T-helper 22 cell (primary cell): ENCODE measurements at places on chromosomes 7 and 10.

- no peak for DNase-seq
Observed at GRCh38 chr7:20470082-20470481, 139.4 kb downstream of the ITGB8 start.

GRCh38 chr7:146654048-146654447 is 537.4 kb downstream of the CNTNAP2 start:
- DNase-seq = no peak

DNA sequence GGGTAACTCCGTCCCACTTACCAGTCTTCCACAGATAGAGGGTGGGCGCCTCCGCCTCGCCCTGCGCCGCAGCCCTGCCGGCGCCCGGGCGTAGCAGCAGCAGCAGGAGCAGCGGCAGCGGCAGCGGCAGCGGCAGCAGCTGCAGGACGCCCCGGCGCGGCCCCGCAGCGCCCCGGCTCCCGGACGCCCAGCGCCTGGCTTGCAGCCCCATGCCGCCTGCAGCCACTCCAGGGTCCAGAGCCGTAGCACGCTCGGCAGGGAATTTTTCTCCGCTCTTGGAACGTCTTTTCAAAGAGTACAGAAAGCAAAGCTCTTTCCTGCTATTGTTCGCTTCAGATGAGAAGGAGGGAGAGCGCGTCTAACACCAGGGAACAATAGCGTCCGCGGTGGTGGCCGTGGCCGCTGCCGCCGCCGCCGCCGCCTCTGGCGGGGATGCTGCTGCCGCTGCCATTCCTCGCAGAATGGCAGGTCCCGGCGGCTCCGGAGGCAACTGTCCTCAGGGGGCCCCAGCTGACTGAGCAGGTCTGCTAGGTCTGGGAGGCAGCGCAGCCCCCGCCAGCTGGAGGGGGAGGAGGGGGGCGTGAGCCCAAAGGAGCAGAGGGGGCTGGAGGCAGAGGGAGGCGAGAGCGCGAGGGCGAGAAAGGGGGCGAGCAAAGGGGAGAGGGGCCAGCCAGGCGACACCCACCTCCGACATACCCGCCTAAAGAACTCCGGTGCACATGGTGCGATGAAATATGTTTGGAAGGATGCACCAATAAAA is at the start of gene THSD7A:
Gene THSD7A (minus strand): TSS at position 463 of the 760 bp plus-strand sequence. CDS start 252 bp downstream, at position 211.
- DNase-seq = no peak

DNA sequence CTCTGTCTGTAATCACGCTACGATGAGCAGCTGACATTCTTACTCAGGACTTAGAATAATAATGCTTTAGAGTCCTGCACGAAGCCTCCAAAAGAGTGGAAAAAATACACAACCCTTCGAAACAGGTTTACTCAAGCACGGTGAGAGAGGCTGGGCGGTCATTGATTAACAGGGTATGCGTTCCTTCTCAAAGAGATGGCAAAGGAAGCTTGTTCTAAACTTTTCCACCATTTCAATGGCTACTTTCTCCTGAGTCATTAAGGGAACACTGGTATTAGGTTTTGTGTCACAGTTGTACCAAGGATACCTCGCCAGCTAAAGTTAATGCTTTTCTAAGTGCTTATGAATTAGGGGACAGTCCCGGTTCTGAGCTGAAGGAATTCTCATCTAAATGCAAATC is 141.9 kb upstream of the RHEB start:
- DNase-seq = no peak

DNA sequence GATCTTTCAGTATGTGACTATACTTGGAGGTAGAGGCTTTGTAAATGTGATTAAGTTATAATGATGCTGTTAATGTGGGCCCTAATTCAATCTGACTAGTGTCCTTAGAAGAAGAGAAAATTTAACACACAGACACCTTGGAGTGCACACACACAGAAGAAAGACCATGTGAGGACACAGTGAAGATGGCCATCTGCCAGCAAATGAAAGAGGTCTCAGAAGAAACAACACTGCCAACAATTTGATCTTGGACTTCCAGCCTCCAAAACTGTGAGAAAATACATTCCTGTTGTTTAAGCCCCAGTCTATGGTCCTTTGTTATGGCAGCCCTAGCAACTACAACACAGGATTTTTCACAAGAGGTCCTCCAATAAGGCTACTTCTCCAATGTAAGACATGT is 120.9 kb upstream of the ABCB5 start:
- DNase-seq = no peak

- DNase-seq = no peak
Observed at GRCh38 chr7:42677751-42678699, 233.8 kb downstream of the C7orf25 start.

- no peak for DNase-seq
Observed at GRCh38 chr7:119175911-119176627, 951.6 kb downstream of the ANKRD7 start.

DNA sequence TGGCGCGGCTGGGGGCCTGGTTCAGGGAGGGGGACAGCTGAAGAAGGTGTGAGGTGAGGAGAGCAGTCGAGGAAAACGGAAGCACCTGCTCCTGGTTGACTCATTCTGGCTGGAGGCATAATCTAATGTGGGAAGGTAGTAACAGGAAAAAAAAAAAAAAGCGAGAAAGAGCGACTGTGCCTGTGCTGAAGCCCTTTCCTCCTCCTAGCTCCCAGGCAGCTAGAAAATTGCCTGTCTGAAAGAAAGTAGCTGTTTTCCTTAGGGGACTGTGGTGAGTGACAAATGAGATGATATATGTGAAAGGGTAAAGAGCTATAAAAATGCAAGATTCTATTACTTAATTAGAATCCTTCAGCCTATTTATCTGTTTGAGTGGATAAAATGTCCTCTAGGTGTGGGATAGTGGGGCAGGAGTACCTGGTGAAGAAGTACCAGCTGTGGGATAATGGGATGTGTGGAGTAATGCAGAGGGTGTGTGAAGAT is 4.9 kb upstream of the MEST start:
- DNase-seq = no peak

GRCh38 chr10:35909121-35909720 is 267.1 kb upstream of the FZD8 start:
- DNase-seq = no peak

- DNase-seq = no peak
Observed at GRCh38 chr7:127911968-127912511, 119.2 kb downstream of the LRRC4 start.

DNA sequence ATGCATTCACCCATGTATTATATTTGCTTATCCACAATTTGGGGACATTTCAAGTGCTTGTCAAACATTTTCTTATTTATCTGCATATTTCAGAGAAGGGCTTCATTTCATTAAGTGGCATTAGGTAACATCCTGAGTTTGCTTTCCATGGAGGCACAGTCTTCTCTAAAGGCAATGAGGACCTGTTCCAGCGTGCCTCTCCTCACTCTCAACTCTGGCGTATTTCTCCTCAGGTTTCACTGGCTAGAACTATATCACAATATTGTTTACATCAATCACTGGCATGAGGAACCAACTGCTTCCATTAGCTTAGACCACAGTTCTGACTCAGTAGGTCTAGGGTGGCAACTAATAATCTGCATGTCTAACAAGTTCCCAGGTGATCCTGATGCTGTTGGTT is 177.2 kb downstream of the TAX1BP1 start:
- no peak for DNase-seq

- no peak for DNase-seq
Observed at GRCh38 chr7:31776616-31777015, 89.6 kb downstream of the PPP1R17 start.

DNA sequence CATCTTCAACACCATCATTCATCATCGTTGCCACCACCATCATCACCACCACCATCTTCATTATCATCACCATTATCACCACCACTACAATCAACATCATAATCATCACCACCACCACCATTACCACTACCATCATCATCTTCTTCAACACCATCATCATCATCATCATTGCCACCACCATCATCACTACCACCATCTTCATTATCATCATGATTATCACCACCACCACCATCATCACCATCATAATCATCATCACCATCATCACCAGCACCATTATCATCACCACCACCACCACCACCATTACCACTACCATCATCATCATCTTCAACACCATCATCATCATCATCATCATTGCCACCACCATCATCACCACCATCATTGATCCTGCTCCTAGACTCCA is 112.7 kb downstream of the OAT start:
- no peak for DNase-seq

DNA sequence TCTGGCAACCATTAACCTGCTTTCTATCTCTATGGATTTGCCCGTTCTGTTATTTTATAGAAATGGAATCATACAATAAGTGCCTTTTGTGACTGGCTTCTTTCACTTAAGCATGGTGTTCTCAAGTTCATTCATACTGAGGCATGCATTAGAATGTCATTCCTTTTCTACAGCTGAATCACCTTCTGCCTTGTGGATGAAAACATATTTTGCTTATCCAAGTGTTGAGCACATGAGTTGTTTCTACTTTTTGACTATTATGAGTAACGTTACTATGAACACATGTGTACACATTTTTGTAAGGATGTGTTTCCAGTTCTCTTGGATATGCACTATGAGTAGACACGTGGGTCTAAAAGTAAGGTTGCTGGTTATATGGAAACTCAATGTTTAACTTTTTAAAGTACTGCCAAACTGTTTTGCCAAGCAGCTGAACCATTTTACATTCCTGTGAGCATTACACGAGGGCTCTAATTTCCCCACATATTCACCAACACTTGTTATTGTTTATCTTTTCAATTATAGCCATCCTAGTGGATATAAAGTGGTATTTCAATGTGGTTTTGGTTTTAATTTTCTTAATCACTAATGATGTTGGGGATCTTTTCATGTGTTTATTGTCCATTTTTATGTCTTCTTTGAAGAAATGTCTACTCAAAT is 241.3 kb downstream of the FANK1 start:
- DNase-seq = no peak

DNA sequence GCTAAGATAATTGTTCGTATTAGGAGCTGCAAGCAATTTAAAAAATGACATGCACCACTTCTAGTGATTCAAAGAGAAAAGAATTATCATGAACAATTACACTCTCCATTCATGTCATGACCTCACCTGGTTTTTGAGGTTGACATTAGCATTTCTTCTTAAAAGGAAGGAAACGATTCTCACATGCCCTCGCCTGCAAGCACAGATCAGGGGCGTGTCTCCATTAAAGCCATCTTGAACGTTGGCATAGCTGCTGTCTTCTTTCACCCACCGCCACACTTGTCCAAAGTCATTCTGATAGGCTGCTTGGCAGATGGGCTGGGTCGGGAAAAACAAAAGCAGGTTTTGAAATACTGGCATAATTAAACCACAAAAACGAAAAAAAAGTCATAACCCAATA is 19.9 kb downstream of the ANKRD22 start:
- peak; percentile 34 for DNase-seq

GRCh38 chr10:86244297-86245014 is 122.1 kb downstream of the GRID1 start:
- DNase-seq = no peak

- DNase-seq = no peak
Observed at GRCh38 chr7:101174322-101174854, 5.7 kb downstream of the NAT16 start.

- no peak for DNase-seq
Observed at GRCh38 chr7:31341141-31341540, 615 bp upstream of the NEUROD6 start.

GRCh38 chr7:127870231-127870907 is 160.9 kb downstream of the LRRC4 start:
- DNase-seq = no peak
